Glomerular endothelial cell (primary cell): ENCODE measurements at places on chromosomes 2 and 18. TPM values are rescaled to one million over a fixed set of nuclear protein-coding genes. Genes with fewer than 3 reads are reported as not detected.

IL36G gene
- total RNA-seq: not detected in 2 replicates

CARF gene
- total RNA-seq: 4.4 and 4.6 TPM in 2 replicates

KRTCAP3 gene
- not detected in 2 replicates for total RNA-seq

UPP2 gene
- not detected in 2 replicates for total RNA-seq

LYPD6B gene
- 0.53 and 1.3 TPM in 2 replicates for total RNA-seq

KIF5C gene
- 0.58 and 1.6 TPM in 2 replicates for total RNA-seq

EFR3B gene
- 0.92 and 1.5 TPM in 2 replicates for total RNA-seq

LRP2 gene
- total RNA-seq: 0.06 TPM in 1 of 2 replicates, not detected in the other

GPR17 gene
- total RNA-seq: not detected in 2 replicates

TIGD1 gene
- 2.4 and 3.8 TPM in 2 replicates for total RNA-seq

SERPINE2 gene
- 42.8 and 51.3 TPM in 2 replicates for total RNA-seq

GALNT1 gene
- 183 and 267 TPM in 2 replicates for total RNA-seq

C2orf81 gene
- total RNA-seq: 0.34 and 0.82 TPM in 2 replicates

C2orf78 gene
- total RNA-seq: not detected in 2 replicates

TSGA10 gene
- total RNA-seq: 5.5 TPM in 2 replicates

SLC5A6 gene
- 19.0 and 24.6 TPM in 2 replicates for total RNA-seq

DSG1 gene
- total RNA-seq: 0.15 TPM in 1 of 2 replicates, not detected in the other

RTP5 gene
- total RNA-seq: not detected in 2 replicates

RPE gene
- total RNA-seq: 56.0 and 86.5 TPM in 2 replicates

TANC1 gene
- 80.0 and 103 TPM in 2 replicates for total RNA-seq

CD302 gene
- 5.1 and 8.2 TPM in 2 replicates for total RNA-seq
